ENCODE measurements at places on chromosomes 1 and 21.

DNA sequence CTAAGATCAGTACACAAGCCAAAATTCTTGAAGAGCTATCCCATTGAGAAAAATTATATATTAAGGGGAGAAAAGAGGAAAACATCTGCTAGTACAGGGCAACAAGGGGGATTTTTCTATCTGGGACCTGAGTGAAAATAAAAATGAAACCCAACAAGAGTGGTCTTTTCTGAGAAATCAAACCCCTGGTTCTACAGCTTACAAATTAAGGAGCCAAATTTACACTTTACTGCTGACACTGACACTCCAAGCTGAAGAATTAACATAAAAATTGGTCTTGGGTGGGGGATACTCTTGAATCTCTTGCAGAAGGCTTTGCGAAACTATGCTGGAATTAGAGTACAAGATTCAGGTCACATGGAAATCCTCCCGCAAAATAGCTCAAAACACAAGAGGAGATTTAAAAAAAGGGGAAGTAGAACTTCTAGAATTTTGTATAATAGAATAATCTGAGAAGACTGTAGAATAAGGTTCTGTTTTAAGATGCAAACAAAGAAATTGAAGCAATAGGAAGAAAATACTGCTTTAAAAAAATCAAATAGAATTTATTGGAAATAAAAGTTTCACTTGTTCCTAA is 32.1 kb upstream of the HSPA13 start:
- DNase-seq = peak; percentile 40

- no peak for DNase-seq
Observed at GRCh38 chr1:1540090-1540817, at the start of gene TMEM240. TSS of gene TMEM240 (minus strand) at chr1:1540624. CDS start at chr1:1540346, 278 bp downstream.

DNA sequence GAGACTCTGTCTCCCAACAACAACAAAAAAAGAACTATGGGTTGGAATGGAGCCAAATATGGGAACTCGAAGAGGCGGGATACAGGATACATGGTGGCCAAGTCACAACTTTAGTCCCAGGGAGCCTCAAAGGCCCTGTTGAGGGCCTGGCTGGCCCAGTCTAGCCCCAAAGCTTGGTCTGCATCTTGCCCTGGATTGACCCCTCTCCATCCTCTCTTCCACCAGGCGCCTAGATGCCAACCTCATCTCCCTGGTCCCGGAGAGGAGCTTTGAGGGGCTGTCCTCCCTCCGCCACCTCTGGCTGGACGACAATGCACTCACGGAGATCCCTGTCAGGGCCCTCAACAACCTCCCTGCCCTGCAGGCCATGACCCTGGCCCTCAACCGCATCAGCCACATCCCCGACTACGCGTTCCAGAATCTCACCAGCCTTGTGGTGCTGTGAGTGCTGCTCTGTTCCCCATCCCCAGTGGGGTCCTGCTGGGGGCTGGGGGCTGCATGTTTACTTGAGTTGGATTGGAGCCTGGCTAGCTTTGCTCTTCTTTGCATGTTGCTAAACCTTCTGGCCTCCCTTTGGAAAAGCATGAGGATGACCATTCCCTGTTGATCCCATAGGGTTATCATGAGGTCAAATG is 65.5 kb downstream of the UBE2T start:
- no peak for DNase-seq

- no peak for DNase-seq
Observed at GRCh38 chr1:36397083-36397377, 678 bp downstream of the LSM10 start.

DNA sequence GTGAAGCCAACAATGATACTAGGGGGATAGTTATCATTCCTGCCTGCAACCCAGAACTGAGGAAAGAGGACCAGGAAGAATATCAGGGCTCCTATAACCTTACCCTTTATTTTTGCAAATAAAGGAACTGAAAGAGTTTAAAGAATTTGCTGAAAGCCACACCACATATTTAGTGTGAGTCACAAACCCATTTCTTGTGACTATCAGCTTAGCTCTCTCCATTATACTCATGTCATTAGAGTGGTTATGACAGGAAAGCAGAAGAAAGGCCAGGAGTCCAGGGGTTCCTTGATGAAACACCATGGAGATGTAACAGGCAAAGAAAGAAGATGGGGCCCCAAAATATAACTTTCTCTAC is 141.1 kb upstream of the SAMSN1 start:
- peak; percentile 87 for DNase-seq

- DNase-seq = no peak
Observed at GRCh38 chr1:240508201-240508600, 103.8 kb downstream of the GREM2 start.

GRCh38 chr1:221440658-221441057 is 301.2 kb downstream of the DUSP10 start:
- DNase-seq = peak; percentile 82

DNA sequence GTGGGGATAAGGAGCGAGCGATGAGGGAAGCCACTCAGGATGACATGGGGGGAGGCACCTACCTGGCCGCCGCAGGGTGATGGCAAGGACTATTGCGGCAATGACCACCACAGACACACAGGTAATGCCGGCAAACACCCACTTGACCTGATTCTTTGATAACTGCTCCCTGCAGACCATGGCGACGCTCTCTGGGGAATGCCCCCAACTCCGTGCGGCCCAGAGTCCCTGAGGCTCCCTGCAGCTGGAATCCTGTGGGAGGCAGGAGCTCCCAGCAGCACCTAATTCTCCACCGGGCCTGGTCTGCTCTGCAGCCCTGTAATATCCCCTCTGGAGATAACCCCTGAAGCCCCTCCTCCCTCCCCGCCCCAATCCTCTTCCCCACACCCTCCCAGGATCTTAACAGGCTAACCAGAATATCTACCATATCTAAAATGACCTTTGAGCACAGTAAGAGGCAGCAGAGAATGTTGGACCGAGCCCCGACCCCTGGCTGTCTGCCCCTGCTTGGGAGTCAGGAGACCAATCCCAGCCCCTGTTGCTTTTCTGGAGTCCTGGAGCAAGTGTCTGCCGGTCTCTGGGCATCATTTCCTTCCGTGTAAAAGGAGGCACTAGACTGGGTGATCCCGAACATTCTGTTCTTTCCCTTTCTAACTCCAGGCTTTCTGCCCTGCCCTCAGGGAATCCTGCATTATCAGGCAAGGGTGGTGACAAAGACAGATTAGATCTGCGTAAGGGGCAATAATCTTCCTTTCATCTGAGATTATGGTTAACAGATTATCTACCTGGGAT is at the start of gene FAM151A:
Gene FAM151A, minus strand, starts transcription at position 310 of the 792 bp plus-strand sequence. Its CDS starts 130 bp downstream, at position 180.
- no peak for DNase-seq

- no peak for DNase-seq
Observed at GRCh38 chr1:43135857-43136781, 36.0 kb downstream of the EBNA1BP2 start.

GRCh38 chr1:9912264-9912936 is 2.3 kb upstream of the CTNNBIP1 start:
- no peak for DNase-seq

- DNase-seq = peak; percentile 68
Observed at GRCh38 chr1:12618965-12619791, 1.2 kb upstream of the DHRS3 start.

- DNase-seq = no peak
Observed at GRCh38 chr1:54428837-54429518, 22.8 kb upstream of the SSBP3 start.

DNA sequence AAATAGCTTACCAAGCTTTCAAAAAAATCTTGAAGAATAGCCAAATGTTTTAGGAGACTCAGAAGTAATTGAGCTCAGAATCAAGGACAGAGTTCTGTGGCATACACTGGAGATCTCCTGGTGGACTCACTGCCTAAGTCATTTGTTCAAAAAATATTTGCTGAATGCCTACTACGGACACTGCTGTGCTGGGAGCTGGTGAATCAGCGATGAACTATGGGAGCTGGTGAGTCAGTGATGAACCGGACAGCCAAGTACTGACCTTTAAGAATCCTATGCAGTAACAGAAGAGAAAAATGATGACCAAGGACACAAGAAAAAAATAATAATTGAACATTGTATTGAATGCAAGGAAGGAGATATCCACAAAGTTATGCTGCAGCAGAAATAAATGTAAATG is 717.9 kb upstream of the CXADR start:
- no peak for DNase-seq

DNA sequence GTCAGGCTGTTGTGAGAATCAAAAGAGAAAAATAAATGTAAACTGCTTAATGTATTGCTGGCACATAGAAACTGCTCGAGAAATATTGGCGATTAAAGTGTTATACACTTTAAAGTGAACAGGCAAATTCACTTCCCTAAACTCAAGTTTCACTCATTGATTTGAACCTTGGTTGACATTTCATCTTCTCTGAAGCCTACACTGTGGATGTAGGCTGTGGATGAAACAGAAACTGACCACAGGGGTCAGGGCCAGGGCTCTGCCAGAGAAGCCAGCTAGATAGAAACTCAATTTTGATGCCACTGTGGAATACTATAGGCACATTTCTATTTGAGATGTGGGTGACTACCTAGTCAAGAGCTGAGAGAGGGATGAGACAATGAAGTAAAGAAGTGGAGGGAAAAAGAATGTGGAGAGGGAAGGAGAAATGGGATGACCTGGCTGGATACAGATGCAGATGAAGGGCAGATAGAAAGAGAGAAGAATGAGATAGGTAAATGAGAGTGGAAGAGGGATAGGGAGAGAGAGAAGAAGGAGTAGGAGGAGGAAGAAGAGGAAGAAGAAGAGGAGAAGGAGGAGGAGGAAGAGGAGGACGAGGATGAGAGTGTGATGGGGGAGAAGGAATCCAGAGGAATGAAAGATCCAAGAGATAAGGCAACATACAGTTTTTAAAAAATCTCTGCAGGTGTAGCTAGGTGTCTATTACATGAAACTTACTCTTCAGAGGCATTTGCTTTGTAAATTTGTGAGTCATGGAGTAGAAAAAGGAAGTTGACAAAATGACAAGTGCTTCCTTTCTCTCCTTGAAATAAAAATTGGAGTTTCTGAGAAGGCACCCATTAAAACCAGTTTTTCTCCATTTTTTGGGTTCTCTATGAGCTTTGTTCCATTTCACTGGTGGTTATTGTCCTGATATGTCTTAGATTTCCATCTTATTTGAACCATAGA is 17.4 kb upstream of the CD1D start:
- peak; percentile 82 for DNase-seq

DNA sequence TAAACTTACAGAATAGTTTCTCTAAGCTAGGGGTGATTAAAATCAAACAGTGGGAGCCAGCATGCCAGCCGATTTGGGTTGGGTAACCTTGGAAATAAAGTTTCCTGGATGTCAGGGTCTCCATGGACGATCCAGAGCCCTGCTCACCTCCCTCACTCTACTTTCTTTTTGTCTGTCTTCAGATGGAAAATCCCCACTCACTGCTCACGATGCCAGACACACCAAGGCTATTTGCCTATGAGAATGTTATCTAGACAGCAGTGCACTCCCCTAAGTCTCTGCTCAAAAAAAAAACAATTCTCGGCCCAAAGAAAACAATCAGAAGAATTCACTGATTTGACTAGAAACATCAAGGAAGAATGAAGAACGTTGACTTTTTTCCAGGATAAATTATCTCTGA is 13.9 kb downstream of the SLAMF7 start:
- DNase-seq = peak; percentile 23

- no peak for DNase-seq
Observed at GRCh38 chr1:91502672-91503184, 2.1 kb downstream of the CDC7 start.
